ENCODE measurements at places on chromosomes 12 and 14.

DNA sequence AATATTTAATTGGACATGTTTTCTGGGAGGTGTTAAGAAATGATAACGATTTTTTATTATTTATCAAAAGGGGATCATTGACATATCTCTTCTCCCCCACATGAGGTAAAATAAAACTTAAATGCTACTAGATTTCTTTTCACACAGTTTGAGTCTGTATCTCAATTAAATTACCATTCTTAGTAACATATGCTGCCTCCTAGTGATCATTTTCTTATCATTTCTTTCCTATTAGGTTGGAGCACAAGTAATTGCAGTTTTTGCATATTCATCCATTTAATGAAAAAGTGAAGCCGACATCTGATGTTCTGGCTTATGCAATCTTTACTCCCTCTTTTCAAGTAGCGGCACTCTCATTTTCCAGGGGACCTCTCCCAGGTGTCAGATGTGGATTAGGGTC, 24.9 kb downstream of the PUS7L start:
- no peak for DNase-seq

GRCh38 chr12:7096006-7096932, 4.0 kb upstream of the C1R start:
- DNase-seq: no peak

- peak; percentile 58 for DNase-seq
Measured at GRCh38 chr12:5305425-5305824, 126.5 kb upstream of the NTF3 start.

GRCh38 chr12:121741743-121742142, 29.2 kb downstream of the TMEM120B start:
- no peak for DNase-seq

GRCh38 chr12:3723916-3724805, 28.7 kb downstream of the CRACR2A start:
- DNase-seq: no peak

GRCh38 chr12:88371416-88372183, 208.7 kb downstream of the KITLG start:
- DNase-seq: peak; percentile 74

DNA sequence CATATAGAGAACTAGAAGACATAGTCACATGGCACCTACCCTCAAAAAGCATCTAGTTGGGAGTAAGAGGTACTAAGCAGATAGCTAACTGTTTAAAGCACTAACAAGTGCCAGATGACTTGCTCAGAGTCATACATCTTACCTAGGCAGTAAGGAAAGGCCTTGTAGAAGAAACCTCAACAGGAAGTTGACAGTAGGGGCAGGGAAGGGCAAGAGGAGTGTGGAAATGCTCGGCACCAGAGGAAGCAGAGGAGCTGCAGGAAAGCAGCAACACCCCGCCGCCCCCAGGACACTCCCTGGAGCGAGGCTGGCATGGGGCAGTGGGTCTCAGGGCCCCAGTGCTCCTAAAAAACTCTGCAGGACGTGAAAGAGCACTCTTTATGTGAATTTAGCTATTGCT, 92.9 kb downstream of the PPP2R5C start:
- no peak for DNase-seq

DNA sequence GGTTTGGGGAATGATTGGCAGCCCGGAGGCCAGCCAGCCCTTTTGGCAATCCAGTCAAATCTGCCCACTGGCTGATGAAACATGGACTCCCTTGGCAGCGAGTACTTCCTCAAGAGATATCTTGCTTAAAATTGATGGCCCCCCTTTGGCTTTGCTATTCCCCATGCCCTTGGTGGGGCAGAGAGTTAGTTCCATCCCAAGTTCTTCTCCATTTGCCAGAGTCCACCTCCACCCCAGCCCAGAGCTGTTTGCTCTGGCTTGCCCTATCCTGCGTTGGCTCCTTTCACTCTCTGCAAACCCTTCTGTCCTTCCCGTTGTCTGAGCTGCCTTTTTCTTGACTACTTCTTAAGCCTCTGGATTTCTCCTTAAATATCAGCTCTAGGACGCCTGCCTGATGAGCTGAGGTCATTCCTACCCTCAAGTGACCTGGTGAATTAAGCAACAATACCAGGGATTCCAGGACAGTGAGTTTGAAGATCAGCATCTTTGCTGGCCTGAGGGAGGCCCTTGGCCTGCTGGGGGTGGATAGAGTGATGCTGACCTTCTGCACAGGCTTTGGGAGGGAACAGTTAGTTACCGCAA, 212.0 kb downstream of the CACNA1C start:
- DNase-seq: peak; percentile 85

GRCh38 chr12:48038085-48038484, 33.8 kb upstream of the COL2A1 start:
- DNase-seq: no peak

GRCh38 chr12:14937689-14938088, 648 bp downstream of the ERP27 start:
- no peak for DNase-seq

DNA sequence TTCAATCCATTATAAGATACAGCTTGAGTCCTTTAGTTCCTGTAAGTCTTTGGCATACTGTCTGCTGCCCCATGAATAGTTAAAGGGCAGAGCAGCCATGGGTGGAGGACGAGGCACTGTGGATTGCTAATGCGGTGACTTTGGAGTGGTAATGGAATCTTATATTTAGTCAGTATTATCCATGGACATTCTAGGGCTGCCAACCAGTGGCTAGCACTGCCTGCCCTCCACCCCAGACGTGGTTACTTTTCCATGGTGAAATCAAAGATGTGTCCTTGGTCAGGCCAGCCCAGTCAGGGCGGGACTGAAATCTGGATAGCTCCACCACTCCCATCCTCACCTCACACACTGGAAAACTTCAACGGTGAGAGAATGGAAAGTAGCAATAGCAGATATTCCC, 2.3 kb downstream of the TTC9 start:
- DNase-seq: no peak

DNA sequence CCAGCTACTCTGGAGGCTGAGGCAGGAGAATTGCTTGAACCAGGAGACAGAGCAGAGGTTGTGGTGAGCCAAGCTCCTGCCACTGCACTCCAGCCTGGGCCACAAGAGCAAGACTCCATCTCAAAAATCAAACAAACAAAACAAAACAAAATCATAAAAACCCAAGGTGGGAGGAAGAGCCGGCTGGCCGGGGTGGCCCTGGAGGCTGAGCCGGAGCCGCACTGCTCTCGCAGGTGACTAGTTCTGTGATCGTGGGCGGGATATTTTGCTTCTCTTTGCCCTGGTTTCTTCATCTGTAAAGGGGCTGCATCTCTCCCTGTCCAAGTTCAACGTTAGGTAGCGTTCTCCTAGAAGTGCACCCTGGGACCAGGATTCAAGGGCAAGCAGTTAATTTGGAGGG, 73.4 kb downstream of the KIF26A start:
- no peak for DNase-seq

GRCh38 chr14:91415794-91416743, 1.6 kb downstream of the CCDC88C start:
- DNase-seq: no peak

DNA sequence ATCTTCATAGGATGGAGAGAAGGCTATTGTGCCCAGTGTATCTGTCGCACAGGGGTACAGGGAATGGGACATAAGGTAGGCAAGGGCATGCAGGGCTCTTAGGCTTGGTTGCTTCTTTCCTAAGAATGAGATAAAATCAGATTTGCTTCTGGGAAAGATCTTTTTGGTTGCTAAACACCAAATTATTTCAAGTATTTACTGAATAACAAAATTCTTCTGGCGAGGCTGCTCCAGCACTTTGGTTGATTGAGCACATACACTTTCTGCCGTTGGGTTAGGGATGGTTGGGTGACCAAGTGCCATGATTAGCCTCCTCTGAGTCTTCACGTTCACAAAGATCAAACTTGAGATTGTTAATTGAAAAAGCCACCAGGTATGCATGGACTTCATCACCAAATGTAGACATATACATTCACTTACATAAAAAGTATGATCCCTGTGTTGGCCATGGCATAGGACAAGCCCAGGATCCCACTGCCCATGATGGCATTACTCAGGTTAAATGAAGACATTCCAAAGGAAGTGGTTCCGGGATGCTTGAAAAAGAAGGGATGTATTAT, 38.2 kb downstream of the SLC38A4 start:
- DNase-seq: no peak

DNA sequence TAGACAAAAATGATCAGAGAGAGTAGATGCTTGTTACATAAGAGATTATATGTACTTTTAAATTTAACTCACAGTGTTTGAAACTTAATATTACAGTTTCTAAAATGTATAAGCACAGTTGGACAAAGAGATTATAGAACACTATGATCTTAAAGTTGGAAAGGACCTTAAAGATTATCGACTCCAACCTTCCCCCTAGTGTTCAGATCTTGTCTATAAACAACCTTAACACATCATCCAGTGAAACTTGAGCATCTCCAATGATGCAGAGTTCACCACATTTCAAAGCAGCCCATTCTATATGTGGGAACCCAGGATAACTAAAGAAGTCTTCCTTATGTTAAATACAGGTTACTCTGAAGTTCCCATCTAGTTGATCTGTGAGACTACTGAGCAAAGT, 480.8 kb downstream of the RMST start:
- no peak for DNase-seq

DNA sequence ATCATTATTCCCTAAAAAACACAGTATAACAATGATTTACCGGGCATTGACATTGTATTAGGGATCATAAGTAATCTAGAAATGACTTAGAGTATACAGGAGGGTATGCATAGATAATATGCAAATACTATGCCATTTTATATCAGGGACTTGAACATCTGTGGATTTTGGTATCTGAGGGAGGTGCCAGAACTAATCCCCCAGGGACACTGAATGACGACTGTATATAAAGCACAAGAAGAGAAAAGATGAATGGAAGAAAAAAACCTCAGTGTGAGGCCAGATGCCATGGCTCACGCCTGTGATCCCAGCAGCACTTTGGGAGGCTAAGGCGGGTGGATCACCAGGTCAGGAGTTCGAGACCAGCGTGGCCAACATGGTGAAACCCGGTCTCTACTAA, 25.5 kb upstream of the COX6A1 start:
- DNase-seq: no peak

- no peak for DNase-seq
Measured at GRCh38 chr12:29191267-29191850, 42.3 kb downstream of the FAR2 start.

DNA sequence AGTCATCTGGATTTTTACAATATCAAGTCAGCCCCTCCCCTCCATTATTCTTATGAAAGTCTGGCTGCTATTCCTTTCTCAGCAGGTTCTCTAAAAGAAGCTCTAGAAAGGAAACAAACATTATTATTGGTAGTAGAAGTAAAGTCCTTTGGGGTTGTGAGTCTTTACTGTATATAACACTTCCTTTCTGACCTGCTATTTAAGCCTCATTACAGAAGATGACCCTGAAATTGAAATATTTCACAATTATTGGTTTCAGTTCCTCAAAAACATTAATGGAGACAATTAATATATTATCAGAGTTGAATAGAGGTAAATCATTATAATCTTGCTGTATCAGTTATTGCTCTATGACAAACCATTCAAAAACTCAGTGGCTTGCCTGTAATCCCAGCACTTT, 19.3 kb downstream of the PLEKHA5 start:
- DNase-seq: no peak

DNA sequence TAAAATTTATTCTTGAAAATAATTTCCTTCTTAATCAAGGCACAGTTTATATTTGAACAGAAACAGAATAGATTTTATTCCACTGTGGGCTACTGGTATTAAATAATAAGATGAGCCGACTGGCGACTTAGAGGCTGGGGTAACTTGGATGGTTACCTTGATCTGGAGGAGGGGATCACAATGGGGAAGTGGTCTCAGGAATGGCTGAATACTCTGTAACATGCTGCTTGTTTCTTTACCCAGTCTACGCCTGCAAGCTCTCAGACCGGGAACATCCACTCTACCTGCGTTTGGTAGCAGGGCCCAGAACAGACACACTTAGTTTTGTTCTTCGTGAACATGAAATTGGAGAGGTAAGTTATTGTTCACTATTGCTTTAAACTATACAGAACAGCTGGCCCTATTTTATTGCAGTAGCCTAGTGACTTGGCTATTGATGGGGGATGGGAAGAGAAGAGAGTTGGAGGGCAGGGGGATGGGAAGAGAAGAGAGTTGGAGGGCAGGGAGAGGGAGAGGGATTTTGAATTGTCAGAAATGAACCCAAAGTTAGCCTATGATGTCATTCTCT, 67.9 kb downstream of the GNS start:
- no peak for DNase-seq

GRCh38 chr12:3770891-3771290, 18.0 kb upstream of the CRACR2A start:
- DNase-seq: no peak

GRCh38 chr14:67644428-67644827, 24.7 kb downstream of the ARG2 start:
- DNase-seq: no peak

DNA sequence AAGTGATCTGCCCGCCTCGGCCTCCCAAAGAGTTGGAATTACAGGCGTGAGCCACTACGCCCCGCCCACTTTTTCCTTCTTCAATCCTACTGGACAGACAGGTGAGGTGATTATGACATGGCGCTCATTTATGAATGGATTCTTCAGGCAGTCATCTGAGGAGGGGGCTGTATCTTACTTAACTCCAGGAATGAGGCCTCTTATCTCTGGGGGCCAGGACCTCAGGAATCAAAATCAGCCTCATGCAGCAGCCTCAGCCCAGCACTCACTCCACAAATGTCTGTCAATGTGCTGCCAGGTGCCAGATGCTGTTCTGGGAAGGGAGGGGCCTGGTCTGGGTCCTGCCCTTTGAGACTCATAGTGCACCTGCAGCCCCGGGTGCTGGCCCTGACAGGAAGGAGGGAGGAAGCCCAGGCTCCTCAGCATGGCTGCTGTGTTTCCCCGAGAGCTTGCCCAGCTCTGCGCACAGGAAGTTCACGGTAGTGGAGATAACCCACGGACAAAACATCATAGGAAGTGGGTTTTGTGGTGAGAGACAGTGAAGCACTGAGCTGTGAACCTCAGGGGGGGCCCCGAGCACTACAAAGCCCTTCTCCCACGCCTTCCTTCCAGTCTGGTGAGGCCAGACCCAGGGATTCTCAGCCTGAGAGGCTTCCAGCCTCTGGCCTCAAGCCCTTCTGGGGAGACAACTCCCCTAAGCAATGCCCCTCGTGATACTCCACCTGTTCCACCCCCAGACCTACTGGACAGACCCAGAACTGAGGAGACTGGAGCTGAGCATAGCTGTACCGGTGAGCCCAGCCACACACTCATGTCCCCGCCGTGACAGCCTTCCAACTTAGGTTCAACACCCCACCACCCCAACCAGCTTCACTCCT, 22.3 kb downstream of the GALNT6 start:
- peak; percentile 43 for DNase-seq

GRCh38 chr12:1928439-1929121, 10.1 kb upstream of the CACNA2D4 start:
- peak; percentile 67 for DNase-seq
